ENCODE measurements at places on chromosomes 13 and 19.

DNA sequence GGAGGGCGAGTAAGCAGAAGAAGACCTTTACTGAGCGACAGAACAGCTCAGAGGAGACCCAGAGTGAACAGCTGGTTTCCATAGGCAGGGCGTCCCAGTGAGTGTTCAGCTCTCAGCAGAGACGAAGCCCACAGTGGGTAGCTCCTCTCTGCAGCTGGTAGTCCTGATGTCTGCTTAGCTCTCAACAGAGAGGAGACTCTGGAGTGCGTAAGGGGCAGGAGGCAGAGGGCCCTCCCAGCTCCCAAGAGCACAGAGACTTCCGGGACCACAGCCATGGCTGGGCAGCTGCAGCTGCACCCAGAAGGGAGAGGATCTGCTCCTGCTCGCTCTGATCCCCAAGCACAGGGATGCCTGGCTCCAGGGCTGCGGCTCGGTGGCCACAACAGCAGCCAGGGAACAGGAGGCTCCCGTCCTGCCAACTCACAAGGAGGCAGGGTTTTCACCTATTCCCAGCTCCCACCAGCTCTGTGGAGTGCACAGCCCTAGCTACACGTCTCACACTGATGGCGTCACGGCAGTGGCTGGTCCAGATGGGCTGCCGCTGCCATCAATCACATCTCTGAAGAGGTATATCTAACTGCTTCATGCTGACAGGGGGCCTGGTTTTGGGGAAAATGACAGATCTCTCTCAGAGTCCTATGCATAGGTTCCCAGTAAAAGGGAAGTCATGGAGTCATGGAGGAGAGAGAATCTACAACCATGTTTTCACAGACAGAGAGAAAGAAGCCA, 2660.1 kb upstream of the PCDH20 start:
- no peak for DNase-seq

- no peak for DNase-seq
Observed at GRCh38 chr13:111468037-111468959, 147.9 kb downstream of the TEX29 start.

GRCh38 chr19:2186071-2186846, 22.5 kb downstream of the DOT1L start:
- DNase-seq: no peak

DNA sequence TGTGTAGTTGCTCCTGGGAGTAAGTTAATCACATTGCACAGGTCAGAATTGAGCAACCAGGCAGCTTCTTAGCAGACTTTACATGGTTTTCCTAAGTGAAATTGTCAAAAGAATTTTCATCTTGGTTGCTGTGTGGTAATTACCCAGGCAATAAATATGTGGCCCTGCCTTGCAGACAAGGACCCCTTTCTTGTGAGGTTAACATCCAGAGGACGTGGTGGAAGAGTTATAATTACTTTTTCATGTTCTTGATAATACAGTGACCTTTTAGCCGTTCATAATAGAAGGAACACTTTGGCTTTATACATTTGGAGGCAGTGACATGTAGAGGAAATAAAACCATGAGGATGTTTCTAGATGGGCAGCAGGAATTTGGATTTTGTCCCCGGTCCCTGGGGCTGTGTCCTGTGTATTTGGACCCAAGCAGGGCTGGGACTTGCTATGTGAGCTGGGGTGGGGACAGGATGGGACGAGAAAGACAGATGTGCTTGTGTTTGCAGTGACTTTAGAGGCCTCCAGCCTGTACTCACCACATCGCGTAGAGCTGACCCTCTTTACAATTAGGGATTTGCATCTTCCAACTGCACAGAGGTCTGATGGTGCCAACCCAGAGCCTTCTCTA, 156.2 kb downstream of the STK24 start:
- no peak for DNase-seq

DNA sequence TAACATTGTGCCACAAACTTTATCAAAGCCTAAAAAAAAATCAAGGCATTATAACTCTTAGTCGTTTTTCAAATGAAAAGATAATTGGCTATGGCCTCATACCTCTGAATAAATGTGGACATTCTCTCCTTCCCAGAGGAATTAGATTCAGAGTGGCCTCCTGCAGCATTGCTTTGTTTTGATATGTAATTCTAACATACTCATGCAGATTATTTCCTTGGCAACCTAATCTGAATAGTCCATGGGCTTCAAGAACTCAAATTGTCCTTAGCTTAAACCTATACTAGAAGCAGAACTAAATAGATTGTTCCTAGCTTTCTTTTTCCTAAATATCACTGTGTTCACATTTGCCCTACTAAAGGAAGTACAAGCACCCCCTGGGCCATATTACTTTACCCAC, 1146.9 kb downstream of the OLFM4 start:
- no peak for DNase-seq

- DNase-seq: no peak
Observed at GRCh38 chr13:25920277-25920676, 131.5 kb downstream of the SHISA2 start.

Measured in GOT3 (cell line).